ENCODE measurements at places on chromosomes 1 and 21. TPM values are rescaled to one million over a fixed set of nuclear protein-coding genes. Genes with fewer than 3 reads are reported as not detected.

DNA sequence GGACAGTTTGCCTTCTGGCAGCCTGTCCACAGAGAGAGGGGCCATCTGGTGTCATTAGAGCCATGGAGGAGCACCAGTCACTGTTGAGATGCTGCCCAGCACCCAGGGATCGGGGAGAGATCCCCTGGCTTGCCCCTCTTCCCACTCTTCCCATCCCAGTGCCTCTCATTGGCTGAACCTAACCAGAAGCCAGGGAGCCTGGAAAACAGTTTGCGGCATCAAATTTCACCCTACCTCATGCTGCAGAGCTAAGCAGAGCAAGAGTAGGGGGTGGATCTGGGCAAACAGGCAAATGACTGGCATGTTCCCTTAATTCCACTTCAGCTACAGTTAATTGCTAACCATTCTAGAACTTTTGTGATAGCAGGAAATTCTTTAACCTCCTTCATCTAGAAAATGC lies 19.1 kb downstream of the TRAF5 start:
- no peak overlapping the region for H3K27ac ChIP-seq
- H3K4me1 ChIP-seq = no peaks in the 10 kb centered on the region
- H3K27me3 ChIP-seq = no peaks in the 10 kb centered on the region
- no peak for DNase-seq
- H3K36me3 ChIP-seq = no peaks in the 10 kb centered on the region

GRCh38 chr1:41281334-41281733 lies 39.2 kb upstream of the SCMH1 start:
- H3K27ac ChIP-seq = no peak overlapping the region
- no peaks in the 10 kb centered on the region for H3K27me3 ChIP-seq
- H3K4me3 ChIP-seq = no peak overlapping the region
- no peaks in the 10 kb centered on the region for H3K4me1 ChIP-seq
- no peak for DNase-seq

DNA sequence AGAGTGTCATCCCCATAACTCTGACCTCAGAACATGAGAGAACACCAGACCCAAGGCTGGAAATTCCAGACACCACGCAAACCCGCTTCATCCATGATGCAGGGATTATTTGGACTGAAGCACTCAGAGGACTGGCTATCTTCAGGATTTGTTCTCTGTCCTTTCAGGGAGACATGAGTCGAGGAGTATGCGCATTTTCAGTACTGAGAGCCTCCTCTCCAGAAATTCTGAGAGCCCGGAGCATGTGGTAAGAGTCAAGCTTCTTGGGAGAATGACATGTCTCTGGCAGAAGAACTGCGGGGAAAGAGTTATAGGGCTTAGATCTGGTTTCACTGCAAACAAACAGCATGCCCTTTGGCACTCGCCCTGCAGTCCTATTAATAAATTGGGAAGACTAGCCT lies 6.9 kb downstream of the LAX1 start:
- no peak overlapping the region for H3K27ac ChIP-seq
- no peak overlapping the region for H3K4me3 ChIP-seq
- no peaks in the 10 kb centered on the region for H3K27me3 ChIP-seq
- no peaks in the 10 kb centered on the region for H3K36me3 ChIP-seq

DNA sequence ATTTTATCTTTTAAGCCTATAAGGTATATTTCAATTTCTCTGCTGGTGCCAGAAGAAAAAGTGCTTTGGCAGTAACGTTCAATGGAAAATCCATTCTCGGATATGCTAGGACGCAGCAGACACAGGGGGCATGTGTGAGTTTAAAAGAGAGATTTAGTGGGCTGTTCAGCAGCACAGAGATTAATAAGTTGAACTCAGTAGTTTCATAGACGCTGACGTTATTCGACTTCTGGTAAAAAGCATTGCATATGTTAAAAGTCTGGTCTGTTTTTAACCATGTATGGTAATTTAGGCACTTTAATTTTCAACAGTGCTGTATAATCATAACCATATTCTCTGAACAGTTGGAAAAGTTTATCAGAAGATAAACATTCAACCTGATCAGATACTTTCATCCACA lies 99.6 kb downstream of the ATP6V1G3 start:
- no peak overlapping the region for H3K27ac ChIP-seq
- no peaks in the 10 kb centered on the region for H3K36me3 ChIP-seq
- H3K27me3 ChIP-seq = peaks cover 4% of the 10 kb centered on the region
- H3K4me1 ChIP-seq = no peaks in the 10 kb centered on the region
- no peak for DNase-seq

Gene MASP2
- polyA plus RNA-seq = 530 TPM

Gene FAF1
- 19.4 TPM for polyA plus RNA-seq

Gene KISS1
- not detected for polyA plus RNA-seq

Gene A3GALT2
- polyA plus RNA-seq = not detected
